Fibroblast of the conjunctiva (primary cell): ENCODE measurements at places on chromosomes 6 and 20.

- DNase-seq, result no peak
Measured at GRCh38 chr6:32589596-32590449, at the start of gene HLA-DRB1. Gene HLA-DRB1 (minus strand): TSS chr6:32589848. CDS start chr6:32589742, 106 bp downstream.

- peak; percentile 78 for DNase-seq
Measured at GRCh38 chr6:5672581-5673011, 334.1 kb downstream of the NRN1 start.

- peak; percentile 85 for DNase-seq
Measured at GRCh38 chr6:128508588-128509296, 11.7 kb downstream of the PTPRK start.

GRCh38 chr6:33670971-33671743 is 40.3 kb downstream of the UQCC2 start:
- no peak for DNase-seq

- no peak for DNase-seq
Measured at GRCh38 chr20:55567826-55568225, 437.5 kb downstream of the CBLN4 start.

DNA sequence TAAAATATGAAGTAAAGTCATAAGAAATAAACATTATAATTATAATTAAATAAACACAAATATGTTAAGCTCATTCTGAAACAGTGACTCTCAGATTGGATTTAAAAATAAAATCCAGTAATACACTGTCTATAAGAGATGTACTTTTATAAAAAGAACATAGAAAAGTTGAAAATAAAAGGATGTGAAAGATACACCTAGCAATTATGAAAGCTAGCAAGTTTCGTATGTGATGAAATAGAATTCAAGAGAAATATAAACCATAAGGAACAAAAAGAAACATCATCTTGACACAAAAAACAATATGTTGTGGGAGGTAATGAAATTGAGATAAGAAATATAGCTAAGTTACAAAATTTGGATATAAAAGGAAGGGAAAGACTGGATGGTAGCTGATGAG is 128.6 kb upstream of the CNR1 start:
- no peak for DNase-seq

DNA sequence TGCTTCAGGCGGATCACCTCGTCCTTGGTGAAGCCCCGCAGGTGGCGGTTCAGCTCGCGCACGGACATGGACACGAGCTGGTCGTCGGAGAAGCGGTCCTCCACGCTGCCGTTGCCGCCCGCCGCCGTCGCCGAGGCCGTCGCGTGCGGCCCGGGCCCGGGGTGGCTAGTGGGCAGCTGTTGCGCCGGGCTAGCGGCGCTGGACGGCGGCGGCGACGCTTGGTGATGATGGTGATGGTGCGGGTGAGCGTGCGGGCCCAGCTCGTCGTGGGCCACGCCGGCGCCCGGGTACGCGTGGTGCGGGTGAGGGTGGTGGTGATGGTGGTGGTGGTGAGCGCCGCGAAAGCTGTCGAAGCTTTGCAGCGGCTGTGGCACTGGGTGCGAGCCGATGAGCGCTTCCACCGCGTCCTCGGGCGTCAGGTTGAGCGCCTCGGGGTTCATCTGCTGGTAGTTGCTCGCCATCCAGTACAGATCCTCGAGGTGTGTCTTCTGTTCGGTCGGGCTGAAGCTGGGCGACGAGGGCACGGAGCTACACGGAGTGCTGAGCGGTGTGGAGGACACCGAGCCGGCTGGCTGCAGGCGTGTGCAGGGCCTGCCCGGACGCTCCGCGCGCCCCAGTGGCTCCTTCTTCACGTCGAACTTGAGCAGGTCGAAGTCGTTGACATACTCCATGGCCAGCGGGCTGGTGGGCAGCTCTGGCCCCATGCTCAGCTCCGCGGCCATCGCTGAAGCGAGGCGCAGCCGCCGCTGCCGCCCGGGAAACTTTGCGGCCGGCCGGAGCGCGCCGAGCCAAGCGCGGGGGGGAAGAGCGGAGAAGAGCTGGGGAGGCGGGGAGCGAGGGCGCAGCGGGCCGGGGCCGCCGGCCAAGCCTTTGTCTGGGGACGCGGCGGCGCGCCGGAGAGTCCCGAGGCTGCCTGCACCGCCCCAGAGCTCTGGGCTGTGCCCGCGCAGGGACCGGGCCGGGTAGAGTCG is 622 bp downstream of the MAFB start:
- no peak for DNase-seq

GRCh38 chr6:124800222-124800621 is 162.0 kb upstream of the RNF217 start:
- DNase-seq, result no peak

GRCh38 chr20:36405255-36405654 is 99.1 kb downstream of the DLGAP4 start:
- no peak for DNase-seq

DNA sequence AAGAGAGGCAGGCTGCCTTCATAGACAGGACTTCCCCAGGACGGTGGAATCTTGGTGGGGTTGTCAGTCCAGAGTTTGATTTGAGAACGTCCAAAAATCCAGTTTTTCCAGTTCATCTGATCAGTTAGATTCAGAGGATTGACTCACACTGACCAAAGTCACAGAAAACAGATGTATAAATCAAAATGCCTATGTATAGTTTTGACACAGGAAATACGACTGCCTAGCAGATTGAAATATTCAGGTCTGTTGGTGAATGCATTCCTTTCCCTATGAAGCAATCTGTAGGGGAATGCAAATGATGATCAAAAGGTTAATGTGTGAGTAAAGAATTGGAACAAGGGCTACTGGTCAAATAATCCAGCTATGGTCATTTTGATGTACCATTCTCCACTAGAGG is 29.7 kb upstream of the GFOD1 start:
- no peak for DNase-seq

- no peak for DNase-seq
Measured at GRCh38 chr20:62897666-62898065, 28.6 kb downstream of the DIDO1 start.

- peak; percentile 37 for DNase-seq
Measured at GRCh38 chr20:56359212-56360132, 698 bp downstream of the FAM210B start.

- DNase-seq, result no peak
Measured at GRCh38 chr6:135680964-135681913, 170.3 kb upstream of the PDE7B start.

GRCh38 chr20:31716818-31717477 is 5.7 kb downstream of the BCL2L1 start:
- no peak for DNase-seq

- no peak for DNase-seq
Measured at GRCh38 chr6:169251371-169251802, 2.3 kb downstream of the THBS2 start.

DNA sequence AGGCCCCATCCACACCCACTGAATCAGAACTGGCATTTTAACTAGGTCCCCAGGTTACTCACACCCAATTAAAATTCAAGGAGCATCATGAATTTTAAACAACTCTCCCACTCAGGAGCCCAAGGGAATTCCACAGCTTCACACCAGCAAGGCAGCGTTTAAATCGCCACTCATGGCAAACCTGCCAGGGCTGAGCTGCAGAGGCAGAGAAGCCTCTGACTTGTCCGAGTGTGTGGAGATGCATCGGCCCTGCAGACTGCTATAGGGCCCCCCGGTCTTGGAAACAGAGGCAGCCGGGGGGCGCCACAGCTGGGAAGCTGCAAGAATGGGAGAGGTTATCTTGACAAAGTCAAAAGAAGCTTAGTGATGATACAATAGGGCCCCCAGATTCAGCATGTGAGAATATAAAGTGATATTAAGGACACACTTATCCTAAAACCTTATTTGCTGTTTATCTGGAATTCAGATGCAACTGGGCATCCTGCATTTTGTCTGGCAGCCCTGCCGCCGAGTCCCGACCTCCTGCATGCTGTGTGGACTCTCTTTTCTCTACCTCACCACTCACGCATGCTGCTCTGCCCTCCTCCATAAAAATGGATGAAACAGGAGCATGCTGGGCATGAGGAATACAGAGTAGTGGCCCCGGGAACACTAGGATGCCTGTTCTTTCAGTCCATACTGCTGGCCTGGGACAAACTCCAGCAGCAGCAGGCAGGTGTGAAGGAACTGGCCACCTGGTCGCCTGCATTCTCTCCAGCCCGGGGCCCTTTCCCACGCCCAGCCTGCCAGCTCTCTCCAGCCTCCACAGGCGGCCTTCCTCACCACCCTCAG is 126.1 kb downstream of the PXDC1 start:
- no peak for DNase-seq

DNA sequence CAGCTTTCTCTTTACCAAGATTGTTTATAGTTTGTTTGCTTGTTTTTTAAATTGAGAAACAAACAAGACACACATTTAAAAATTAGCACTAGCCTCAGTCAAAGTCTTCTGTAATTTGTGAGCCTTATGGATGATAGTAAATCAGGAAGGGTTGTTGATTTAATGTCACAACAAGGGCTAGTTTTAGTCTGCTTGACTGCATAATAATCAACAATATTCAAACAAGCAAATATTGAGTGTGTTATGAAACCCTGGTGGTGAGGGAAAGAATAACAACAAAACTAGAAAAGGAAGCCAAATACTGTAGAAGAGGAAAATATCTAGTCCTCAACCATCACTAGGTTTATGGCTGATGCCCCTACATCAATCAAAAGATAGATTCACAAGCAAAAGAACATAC is 228.6 kb downstream of the TBC1D7 start:
- no peak for DNase-seq

GRCh38 chr20:63898882-63899558 is 4.1 kb downstream of the DNAJC5 start:
- DNase-seq, result no peak

DNA sequence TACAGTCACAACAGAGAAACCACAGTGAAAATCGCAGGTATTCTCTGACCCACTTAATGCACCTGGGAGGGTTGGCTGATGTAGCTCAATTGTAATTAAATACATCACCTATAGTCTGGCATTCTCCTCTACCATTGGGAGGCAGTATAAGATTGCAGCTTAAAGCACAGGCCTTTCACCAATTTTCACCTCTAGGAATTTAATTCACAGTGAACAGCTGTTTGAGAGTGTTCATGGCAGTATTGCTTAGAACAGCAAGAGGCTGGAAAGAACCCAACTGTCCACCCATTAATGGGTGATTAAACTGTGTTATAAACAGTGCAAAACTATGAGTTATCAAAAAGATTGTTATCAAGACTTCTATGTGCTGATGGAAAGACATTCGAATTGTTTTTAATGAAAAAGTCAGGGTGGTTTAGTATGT is 2.0 kb downstream of the EDEM2 start:
- DNase-seq, result peak; percentile 36

GRCh38 chr6:45991189-45991588 is 24.5 kb downstream of the CLIC5 start:
- DNase-seq, result no peak

DNA sequence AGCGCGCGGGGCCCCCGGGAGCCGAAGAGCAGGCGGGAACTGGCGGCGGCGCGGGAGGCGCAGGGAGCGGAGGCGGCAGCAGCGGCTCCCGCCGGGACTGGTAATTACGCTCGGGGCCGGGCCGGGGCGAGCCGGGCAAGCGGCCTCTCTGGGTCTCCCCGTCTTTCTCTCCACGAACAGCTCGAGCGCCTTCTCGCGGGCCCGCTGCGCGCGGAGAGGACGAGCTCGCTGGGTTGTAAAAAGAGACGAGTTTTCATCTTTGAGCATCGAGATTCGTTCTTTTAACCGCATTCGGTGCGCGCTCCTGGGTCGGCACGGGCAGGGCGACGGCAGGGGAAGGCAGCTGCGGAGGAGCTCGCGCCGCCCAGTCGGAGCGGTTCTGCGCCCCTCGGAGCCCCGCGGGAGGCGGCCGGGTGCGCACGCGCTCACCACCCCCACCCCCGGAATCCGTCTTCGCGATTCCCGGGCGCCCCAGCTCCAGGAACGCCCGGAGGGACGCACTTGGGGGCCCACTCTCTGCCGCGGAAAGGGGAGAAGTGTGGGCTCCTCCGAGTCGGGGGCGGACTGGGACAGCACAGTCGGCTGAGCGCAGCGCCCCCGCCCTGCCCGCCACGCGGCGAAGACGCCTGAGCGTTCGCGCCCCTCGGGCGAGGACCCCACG is 38.0 kb downstream of the YTHDF1 start:
- no peak for DNase-seq

- no peak for DNase-seq
Measured at GRCh38 chr6:15987569-15987968, 141.3 kb upstream of the MYLIP start.

GRCh38 chr20:38123021-38123587 is 42.0 kb downstream of the TGM2 start:
- no peak for DNase-seq

DNA sequence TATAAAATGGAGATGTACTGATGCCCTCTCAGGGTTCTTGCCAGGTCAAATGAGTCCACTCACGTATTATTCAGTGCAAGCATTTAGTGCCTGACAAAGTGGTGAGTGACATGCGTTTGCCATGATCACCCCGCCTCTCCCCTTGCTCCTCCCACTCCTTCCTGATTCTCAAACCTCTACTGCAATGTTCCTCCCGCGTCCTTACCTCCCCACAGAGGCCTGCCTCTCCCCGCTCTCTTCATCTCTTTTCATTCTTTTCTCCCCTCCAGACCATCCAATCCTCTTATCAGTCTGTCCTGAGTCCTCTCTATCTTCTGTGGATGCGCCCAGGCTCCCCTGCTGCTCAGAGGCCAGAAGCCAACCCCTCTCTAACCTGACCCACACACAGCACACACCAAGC is 40.7 kb downstream of the KCNK5 start:
- no peak for DNase-seq

DNA sequence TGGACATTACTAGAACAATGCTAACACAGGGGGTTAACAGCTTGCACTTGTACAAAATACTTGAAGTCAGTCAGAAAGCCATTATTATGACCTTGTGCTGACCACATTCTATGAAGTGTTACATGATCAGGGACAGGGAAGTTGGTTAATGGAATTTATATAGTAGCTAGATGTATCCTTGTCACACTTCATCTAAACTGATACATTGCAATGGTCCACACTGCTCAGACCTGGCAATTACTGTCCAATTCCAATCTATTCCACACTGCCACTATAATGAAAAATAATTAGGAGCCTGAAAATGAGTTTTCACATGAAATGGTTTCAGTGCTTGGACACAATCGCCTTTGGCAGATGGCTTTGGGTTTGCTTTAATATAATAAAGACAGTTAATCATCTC is 850.8 kb downstream of the EPHA7 start:
- no peak for DNase-seq

- DNase-seq, result no peak
Measured at GRCh38 chr6:73542891-73543290, 22.1 kb upstream of the EEF1A1 start.

GRCh38 chr20:22562620-22563019 is 21.8 kb downstream of the FOXA2 start:
- DNase-seq, result no peak
